Activated CD4-positive, alpha-beta T cell treated with anti-CD3 and anti-CD28 coated beads, Interleukin-2, amount 50 U/mL, for 4 hours (primary cell): ENCODE measurements at places on chromosomes 3 and 15.

- no peak for DNase-seq
Observed at GRCh38 chr15:61499376-61499775, 270.3 kb upstream of the RORA start.

GRCh38 chr3:83500931-83501330, 1457.9 kb upstream of the CADM2 start:
- no peak for DNase-seq

GRCh38 chr3:141401095-141401494, 32.8 kb downstream of the ZBTB38 start:
- DNase-seq = no peak

GRCh38 chr3:127789990-127790881, 32.1 kb downstream of the MGLL start:
- DNase-seq = no peak

GRCh38 chr3:43768381-43768973, 77.7 kb downstream of the ABHD5 start:
- no peak for DNase-seq

- no peak for DNase-seq
Observed at GRCh38 chr3:54875596-54876268, 52.1 kb downstream of the LRTM1 start.

DNA sequence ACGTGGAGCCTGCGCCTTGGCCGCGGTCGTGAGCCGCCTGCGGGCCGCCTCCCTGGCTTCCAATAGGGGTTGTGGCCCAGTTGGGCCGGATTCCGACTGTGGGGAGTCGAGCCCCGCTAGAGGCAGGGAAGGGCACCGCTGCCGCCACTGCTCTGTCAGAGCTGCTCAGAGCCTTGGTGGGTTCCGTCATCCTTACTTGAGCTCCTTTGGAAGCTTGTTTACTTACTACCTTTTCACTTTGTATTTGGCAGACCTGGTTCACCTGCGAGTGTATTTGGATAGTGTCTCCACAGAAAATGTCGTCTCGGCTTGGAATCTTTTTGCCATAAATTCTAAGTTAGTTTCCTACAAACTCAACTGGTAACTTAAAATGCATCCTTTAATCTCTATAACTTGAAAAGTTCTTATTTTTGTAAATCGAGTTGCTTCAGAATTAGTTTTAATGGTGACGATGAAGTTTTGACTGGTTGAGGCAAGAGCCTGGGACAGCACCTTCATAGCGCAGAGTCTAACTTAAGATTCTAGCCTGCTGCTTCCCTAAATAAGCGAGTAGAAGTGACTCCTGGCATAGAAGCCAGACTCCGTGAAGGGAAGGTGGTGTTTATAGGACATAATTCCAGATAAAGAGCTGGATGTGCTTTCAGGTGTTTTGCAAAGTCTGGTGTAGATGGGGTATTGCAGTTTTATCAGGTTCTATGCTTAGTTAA, 800 bp downstream of the DAG1 start:
- DNase-seq = no peak

GRCh38 chr3:56969851-56970250, 90.6 kb upstream of the SPATA12 start:
- DNase-seq = no peak

- no peak for DNase-seq
Observed at GRCh38 chr3:13417166-13417947, 2.8 kb downstream of the NUP210 start.

- no peak for DNase-seq
Observed at GRCh38 chr15:88992216-88992615, 79.0 kb upstream of the MFGE8 start.

GRCh38 chr15:42352401-42352800, 6.9 kb upstream of the CAPN3 start:
- no peak for DNase-seq

GRCh38 chr15:90819850-90820249, 48.5 kb upstream of the FURIN start:
- DNase-seq = no peak

DNA sequence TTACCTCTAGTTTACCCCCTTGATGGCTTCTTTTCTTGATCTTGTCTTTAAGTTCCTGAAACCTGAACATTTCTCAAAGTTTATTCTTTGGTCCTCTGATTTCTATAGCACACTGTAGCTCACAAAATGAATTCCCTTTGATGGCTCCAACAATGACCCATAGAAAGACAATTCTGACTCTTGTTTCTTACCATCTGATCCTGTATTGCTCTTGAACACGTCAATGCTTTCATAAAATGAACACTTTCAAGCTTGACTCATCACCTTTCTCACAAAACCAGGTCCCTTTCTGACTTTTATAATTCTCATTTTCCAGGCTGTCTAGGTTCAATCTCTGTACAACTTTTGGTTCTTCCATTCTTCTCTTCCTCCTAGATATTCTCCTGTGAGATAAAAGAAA, 5.7 kb upstream of the GAP43 start:
- no peak for DNase-seq

GRCh38 chr3:58629629-58630028, 36.9 kb downstream of the FAM3D start:
- no peak for DNase-seq

DNA sequence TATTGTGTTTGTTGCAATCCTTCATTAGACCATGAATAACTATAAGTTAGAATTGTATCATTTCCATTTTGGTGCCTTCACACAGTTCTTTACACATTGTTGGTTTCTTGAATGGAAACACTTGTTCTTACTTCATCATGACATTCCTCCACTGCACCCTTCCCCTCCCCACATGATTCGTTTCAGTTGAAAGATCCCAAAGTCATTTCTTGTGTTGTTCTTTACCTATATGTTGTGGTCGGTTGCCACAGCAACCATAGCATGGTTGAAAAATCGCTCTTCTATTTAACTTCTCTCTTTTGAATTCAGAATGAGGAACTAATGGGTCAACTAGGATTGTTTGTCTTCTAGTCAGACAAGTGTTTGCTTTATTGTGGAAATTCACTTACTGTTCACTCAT, 103.3 kb downstream of the IL1RAP start:
- peak; percentile 5 for DNase-seq

GRCh38 chr15:89880727-89881126, 13.1 kb downstream of the AP3S2 start:
- no peak for DNase-seq

GRCh38 chr3:111470032-111470431, 72.0 kb upstream of the CD96 start:
- DNase-seq = no peak

- DNase-seq = no peak
Observed at GRCh38 chr3:134453631-134454030, 32.2 kb downstream of the ANAPC13 start.
